NCI-H2171 (cell line): ENCODE measurements at places on chromosomes 4 and X.

GRCh38 chrX:39022106-39022505, 220.8 kb downstream of the MID1IP1 start:
- no peak for DNase-seq

DNA sequence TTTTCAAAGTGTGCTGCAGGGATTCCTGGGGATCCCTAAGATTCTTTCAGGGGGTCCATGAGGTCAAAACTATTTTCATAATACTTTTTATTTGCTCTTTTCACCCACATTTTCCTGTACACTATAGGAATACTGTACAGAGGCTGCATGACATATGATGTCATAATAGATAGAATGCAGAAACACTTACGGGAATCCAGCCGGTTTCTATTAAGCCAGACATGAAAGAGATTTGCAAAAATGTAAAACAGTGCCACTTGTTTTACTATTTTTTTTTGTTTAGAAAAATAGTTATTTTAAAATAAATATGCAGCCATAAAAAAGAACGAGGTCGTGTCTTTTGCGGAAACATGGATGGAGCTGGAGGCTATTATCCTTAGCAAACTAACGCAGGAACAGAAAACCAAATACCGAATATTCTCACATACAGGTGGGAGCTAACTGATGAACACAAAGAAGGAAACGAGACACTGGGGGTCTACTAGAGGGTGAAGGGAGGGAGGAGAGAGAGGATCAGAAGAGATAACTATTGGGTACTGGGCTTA, 5.0 kb downstream of the ZFX start:
- no peak for DNase-seq

- DNase-seq, result no peak
These were observed 565.1 kb upstream of the DIPK2B start for GRCh38 chrX:45765767-45766166.

DNA sequence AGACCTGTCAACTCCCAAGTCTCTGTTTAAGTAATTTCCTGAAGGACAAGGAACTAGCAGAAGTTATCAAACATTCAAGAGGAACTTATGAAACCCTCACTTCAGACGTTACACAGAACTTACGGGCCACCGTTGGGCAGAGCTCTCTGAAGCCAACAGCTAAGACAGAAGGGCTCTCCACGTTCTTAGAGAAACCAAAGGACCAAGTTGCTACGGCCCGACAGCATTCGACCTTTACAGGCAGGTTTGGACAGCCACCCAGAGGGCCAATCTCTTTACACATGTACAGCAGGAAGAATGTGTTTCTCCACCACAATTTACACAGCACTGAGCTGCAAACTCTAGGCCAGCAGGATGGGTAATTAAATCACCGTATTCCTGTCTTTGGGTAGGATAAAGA, 705.1 kb upstream of the GRID2 start:
- DNase-seq, result no peak

DNA sequence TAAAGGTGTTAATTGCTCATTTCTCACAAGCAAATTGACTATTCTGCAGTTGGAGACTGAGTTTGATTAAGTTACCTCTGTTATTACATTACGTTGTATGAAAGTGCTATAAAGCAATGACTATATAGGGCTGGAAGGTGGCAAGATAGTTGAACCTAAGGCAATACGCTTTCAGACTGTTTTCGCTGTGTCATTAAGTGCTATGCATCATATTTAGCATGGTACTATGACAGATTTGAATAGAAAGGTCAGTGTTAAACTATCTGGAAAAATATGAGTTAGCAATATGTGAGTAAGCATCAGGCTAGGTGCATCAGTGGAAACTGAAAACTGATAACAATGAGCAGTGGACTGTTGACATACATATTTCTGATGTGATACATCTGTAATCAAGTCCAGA, 206.0 kb upstream of the ARHGAP24 start:
- no peak for DNase-seq

DNA sequence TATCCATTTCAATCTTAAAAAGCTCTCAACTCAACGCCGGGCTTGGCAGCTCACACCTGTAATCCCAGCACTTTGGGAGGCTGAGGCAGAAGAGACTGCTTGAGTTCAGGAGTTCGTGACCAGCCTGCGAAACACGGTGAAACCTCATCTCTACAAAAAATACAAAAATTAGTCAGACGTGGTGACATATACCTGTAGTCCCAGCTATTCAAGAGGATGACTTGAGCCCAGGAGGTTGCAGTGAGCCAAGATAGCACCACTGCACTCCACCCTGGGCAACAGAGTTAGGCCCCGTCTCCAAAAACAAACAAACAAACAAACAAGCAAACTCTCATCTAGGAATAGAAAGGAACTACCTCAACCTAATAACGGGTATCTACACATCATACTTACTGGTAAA, 50.8 kb downstream of the PTPN13 start:
- DNase-seq, result no peak

DNA sequence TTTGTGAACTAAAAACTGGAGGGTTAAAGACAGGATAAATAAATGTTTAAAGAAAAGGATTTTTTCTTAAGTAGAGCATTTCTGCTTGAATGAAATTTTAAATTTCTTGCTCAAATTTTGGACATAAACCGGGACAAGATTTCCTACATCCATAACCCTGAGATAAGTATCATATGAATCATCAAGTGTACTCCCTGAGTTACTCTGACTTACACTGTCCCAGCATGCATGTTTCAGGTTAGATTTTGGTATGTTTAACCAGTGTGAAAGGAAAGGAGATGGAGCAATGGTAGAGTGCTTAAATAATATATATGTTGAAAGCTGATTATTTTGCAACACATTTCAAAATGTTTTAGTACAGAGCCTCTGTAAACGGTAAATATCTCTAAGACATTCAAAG, 175.2 kb downstream of the ADGRL3 start:
- DNase-seq, result no peak
